ENCODE measurements at places on chromosomes 6 and 20.

DNA sequence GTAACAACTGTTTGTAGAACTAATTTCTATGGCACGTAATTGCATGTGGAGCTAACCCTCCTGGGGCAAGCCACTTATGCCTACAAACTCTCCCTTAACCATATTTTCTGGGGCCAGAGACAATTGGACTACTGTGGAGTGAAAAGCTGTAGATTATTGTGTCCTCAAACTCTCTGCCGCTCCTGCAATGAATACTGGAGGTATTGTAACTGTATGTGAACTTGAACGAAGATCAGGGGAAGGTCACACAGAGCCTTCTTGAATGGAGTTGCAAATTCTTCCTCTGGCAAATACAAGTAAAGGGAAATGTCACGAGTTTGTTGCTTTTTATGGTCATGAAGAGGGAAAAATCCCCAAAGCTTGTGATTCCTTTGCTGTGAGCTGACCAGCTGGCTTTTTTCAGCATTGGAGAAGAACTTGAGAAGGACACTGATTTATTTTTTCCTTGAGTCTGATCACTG, 18.2 kb downstream of the AKAP12 start:
- DNase-seq, result no peak

- DNase-seq, result no peak
Observed at GRCh38 chr6:135052939-135053338, 1.7 kb downstream of the HBS1L start.

- no peak for DNase-seq
Observed at GRCh38 chr6:33820784-33821520, 17.1 kb upstream of the MLN start.

DNA sequence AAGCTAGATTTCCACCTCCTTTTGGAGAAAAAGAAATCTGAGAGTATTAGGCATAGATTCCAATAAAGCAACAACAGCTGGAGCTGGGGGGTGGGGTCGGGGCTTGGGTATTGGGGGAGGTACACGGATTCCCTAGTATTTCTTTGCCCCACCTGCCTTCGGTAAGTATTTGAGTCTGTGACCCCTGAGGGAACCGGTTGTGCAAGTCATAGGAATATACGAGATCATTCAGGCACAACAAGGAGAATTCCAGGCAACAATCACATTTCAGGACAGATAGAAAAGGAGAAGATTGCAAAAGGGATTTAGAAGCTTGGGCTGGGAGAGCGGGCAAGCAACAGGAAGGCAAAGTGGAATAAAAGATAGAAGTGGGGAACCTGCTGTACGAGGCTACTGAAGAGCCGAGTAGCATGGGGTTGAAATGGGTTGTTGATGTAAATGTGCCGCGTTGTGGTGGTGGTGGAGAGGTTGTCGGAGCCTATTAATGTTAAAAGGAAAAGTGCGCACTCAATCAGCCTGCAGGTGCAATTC, 148.9 kb downstream of the BCAS1 start:
- DNase-seq, result no peak

- no peak for DNase-seq
Observed at GRCh38 chr20:50151034-50151743, 2.3 kb downstream of the PEDS1 start.

DNA sequence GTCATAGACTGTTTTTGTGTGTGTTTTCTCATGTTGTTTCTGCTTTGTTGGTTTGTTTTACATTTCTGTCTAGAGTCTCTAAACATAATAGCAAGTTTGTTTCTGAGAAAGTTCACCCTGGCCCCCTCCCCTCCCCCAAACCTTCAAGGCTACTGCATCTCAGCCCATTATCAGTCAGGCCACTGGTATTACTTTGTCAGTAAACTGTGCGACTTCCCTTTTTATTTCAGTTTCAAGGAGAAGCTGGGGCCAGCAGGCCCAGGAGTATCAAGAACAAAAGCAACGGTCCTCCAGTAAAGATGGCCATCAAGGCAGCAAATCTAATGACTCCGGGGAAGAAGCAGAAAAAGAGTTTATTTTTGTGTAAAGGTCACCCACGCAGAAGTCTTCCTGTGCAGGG, 32.8 kb upstream of the SCGN start:
- no peak for DNase-seq

DNA sequence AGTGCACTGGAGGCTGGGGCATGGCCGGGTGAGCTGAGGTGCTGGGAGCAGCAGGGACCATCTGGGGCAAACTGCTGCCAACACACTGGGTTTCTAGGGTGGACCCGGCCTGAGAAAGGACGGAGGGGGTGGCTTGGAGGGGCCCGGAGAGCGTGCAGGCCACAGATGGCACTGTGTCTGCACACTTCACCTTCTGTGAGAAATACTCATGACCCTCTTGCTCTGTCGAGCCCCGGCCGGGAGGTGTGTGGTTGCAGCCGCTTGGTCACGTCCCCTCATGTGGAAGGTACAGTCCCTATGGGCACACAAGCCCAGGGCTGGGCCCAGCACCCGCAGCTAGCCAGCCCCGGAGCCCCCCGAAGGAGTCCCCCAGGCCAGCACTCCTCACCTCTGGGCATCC, 59.7 kb downstream of the RBM38 start:
- no peak for DNase-seq

- DNase-seq, result no peak
Observed at GRCh38 chr6:158191761-158192160, 23.6 kb downstream of the GTF2H5 start.

GRCh38 chr6:85127168-85127498, 322.8 kb upstream of the NT5E start:
- no peak for DNase-seq

DNA sequence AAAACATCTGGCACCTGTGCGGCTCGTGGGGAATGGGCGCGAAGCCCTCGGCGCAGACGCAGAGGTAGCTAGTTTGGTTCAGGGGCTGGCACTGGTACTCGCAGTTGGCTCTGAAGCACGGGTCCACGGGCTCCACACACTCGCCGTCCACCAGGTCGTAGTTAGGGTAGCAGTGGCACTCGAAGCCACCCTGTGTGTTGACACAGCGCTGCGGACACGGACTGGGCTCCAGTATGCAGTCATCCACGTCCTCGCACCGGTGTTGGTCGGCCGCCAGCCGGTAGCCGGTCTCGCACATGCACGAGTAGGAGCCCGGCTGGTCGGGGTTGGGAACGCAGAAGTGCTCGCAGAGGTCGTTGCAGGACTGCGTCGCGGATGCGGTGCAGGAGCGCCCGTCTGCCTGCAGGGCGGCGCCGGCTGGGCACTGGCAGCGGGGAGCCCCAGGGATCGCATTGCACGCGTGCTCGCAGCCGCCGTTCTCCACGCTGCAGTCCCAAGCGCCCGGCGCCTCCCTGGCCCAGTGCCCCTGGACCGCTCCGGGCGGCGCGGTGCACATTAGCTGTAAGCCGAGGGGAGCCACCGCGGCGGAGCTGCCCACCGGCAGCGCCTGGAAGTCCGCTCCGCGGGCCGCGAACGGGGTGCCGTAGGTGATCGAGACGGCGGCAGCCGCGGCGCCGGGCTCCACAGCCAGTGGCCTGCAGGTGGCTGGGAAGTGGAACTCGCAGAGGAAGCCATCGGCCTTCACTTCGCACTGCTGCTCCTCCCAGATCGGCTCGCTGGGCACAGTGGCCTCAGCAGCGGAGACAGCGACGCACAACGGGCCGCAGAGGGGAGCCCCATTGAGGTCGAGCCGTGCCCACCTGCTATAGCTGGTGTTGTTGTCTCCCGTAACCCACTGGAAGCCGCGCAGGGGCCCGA, 930 bp downstream of the THBD start:
- peak; percentile 60 for DNase-seq

- DNase-seq, result no peak
Observed at GRCh38 chr6:52617087-52617486, 40.2 kb upstream of the TRAM2 start.

- DNase-seq, result no peak
Observed at GRCh38 chr20:32304131-32304746, 26.8 kb downstream of the KIF3B start.

GRCh38 chr6:150391890-150392289, 23.1 kb downstream of the IYD start:
- DNase-seq, result no peak

DNA sequence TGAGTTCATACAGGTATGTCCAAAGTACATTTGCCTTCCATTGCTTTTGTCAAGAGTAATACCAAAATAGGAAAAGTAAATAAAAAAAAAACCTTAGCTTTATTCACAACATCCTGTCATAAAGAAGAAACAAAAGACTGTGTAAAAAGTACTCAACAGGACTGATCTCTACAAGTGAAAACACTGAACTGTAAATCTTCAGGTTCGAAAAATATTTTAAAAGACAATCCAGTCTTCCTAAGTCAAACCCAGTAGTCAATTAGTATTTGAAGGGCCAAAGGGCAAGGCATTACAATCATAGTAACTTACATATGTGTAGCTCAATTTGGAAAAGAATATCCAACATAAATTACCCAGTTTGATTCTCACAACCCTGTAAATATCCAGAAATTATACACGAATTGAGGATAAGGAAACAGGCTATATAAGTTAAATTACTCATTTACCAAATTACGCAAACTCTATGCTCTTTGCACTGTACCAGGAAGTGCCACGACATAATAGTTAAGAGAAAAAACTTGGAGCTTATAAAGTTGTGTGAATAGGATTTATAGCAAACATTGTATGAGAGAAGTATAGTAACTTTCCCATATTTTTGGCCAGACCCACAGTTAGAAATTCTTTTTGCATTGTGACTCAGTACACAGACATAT, 21.2 kb downstream of the PTPRK start:
- no peak for DNase-seq

GRCh38 chr6:118877806-118878205, 16.1 kb upstream of the ASF1A start:
- DNase-seq, result no peak

GRCh38 chr6:143757346-143757832, 79.6 kb downstream of the PHACTR2 start:
- no peak for DNase-seq

GRCh38 chr6:113894712-113895674, 37.8 kb downstream of the MARCKS start:
- no peak for DNase-seq

DNA sequence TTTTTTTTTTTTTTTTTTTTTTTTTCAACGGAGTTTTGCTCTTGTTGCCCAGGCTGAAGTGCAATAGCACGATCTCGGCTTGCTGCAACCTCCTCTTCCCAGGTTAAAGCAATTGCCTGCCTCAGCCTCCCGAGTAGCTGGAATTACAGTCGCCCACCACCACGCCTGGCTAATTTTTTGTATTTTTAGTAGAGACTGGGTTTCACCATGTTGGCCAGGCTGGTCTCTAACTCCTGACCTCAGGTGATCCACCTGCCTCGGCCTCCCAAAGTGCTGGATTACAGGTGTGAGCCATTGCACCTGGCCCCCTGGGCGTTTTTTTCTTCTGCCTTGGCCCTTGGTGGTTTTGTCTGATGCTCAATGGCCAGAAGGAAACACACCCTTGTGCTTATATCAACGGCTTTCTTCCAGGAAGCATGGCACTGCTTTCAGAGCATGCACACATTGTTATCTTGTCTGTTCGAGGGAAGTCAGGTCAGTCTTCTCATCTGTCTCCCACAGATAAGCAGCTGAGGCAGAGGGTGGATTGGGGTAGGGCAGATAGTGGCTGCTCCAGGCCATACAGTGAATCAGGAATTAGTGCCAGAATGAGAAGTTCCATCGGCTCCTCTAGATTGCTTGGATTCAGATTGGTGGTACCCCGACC, 203.1 kb downstream of the TSHZ2 start:
- DNase-seq, result no peak

GRCh38 chr6:90369024-90369519, 72.4 kb upstream of the BACH2 start:
- DNase-seq, result peak; percentile 86

- no peak for DNase-seq
Observed at GRCh38 chr6:28920281-28920680, 3.5 kb downstream of the TRIM27 start.

- DNase-seq, result no peak
Observed at GRCh38 chr6:5053864-5054244, 31.3 kb upstream of the PPP1R3G start.

GRCh38 chr6:170271771-170272314, 19.0 kb downstream of the DLL1 start:
- peak; percentile 52 for DNase-seq

DNA sequence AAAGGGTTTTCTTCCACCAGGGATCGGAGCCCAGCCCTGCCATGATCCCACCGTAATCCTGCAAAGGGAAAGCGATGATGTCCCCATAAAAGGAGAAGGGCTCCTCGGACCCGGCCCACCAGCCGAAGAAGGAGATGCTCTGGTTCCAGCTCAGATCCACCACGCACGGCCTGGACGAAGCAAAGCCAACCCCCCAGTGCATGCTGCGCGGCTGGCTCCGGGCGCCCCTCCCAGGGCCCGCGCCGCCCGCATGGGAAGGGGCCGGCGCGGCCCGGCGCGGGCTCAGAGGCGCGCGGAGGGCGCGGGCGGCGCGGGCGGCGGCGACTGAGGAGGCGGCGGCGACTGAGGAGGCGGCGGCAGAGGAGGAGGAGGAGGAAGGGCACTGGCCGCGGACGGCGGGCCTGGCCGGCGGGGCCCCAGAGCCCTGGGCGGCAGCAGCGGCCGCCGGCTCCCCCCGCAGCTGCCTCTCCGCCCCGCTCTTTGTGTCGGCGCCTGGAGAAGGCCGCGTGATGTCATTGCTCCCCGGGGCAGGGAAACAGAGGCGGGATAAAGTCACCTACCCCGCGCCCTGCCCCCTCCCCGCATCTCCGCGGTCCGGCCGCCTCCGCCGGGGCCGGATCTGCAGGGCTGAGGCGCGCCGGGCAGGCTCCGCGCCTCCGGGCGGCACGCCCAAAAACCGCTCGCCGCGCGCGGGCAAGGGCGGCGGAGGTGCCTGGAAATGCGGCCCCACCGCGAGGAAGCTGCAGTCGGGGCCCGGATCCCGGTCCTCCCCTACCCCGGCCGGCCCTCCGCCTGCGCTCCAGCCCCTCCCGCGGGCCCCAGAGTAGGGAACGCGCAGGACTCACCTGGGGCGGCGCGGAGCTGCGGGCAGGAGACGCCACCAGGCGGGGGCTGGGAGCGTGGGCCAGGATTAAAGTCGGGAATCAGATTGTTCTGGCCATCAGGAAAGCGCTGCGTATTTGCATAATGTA, at the start of gene FAXC:
FAXC (minus strand) TSS at position 504 of the 971 bp plus-strand sequence; CDS start at position 202, 302 bp downstream.
- DNase-seq, result peak; percentile 30

DNA sequence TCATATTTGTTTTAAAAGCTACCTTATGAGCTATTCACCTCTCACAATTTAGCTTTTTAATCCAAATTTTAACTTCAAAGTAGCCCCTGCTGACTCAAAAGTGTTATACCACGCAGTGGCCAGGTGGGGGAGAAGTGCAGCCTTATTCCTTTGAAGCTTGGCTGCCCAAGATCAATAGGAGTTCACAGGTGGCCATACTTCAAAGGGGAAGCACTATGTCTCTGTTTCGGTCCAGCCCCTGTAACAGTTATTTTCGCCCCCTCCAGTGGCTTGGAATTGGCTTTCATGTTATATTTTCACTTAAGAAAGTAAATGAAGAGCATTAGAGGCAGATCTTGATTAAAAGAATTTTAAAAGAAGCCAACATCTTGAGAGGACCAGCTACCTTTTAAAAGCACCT, 608.4 kb downstream of the EPHA7 start:
- DNase-seq, result no peak

DNA sequence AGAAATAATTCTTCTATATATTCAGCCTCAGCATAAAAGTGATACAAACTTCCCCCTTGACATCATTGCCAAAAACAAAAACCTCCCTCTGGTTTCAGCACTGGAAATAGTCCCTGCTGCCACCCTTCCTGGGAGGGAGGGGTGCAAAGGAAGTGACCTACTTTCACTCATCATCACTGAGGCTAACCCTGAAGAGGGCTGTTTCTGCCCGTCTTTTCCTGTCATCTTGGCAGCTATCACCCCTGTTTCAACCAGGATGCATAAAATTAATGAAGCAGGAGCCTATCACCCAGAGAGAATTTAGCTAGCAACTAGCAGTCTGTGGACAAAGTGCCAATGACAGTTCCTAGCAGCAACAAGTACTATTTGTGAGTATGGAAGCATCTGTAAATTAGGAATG, 397.8 kb downstream of the LAMA2 start:
- no peak for DNase-seq

GRCh38 chr6:40582892-40583291, 4.3 kb downstream of the LRFN2 start:
- no peak for DNase-seq

Measured in adrenal gland (tissue), 19 donors.